ENCODE measurements at places on chromosomes 13 and 19.
A peak's percentile ranks its signal among the peaks of the same experiment; 100 is the strongest.

DNA sequence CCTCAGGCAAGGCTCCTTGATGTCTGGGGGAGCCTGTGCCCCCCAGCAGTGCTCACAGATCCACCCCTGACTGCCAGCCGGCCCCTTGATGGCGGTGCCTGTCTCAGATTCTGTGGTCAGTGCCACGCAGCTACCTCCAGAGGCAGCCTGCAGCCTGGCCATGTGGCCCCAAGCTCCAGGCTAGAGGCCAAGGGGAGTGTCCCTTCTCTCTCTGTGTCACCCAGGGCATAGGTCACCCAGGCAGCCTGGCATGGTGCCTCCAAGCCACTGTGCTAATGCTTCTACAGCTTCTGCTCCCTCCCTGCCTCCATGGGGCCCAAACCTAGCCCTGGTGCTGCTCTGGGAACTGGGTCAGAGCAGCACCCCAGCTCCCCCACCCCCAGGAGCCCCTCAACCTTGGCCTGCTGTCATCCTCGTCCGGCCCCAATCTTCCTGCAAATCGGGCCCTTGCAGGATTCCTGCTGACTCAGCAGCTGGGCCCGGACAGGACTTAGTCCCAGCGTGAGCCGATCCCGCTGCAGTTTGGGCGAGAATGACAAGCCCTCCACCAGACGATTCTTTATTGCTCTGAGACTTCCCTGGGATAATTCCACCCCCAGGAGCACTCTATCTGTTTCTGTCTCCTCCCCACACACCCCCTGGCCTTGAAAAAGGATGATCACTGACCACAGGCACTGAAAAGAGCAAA is 2.8 kb upstream of the ARL11 start:
- DNase-seq, result no peak

- no peak for DNase-seq
Measured at GRCh38 chr19:2290441-2291184, 8.6 kb upstream of the PEAK3 start.

- no peak for DNase-seq
Measured at GRCh38 chr19:459724-460511, 915 bp downstream of the SHC2 start.

DNA sequence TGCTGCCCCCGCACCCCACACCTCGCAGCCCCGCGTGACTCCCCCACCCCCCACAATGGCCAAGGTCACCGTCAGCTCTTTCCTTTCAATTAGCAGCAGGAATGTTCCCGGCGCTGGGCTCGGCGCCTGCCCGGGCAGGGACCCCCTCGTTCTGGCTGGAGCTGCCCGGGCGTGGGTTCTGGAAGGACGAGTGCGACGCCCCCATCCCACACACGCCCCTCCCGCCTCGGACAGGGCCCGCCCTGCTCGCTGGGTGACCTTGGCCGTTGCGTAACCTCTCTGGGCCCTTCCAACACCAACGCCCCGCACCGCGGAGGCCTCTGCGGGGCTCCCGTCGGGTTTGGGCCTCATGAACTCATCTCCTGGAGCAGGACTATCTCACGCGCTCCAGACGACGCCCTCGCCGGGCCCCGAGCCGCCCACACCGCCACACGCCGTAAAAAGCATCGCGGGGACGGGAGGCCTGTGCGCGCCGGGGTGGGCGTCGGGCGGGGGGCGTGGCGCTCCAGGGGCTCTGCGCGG is 10.3 kb downstream of the PALM start:
- DNase-seq, result no peak

- no peak for DNase-seq
Measured at GRCh38 chr13:80160110-80160509, 180.8 kb downstream of the SPRY2 start.

DNA sequence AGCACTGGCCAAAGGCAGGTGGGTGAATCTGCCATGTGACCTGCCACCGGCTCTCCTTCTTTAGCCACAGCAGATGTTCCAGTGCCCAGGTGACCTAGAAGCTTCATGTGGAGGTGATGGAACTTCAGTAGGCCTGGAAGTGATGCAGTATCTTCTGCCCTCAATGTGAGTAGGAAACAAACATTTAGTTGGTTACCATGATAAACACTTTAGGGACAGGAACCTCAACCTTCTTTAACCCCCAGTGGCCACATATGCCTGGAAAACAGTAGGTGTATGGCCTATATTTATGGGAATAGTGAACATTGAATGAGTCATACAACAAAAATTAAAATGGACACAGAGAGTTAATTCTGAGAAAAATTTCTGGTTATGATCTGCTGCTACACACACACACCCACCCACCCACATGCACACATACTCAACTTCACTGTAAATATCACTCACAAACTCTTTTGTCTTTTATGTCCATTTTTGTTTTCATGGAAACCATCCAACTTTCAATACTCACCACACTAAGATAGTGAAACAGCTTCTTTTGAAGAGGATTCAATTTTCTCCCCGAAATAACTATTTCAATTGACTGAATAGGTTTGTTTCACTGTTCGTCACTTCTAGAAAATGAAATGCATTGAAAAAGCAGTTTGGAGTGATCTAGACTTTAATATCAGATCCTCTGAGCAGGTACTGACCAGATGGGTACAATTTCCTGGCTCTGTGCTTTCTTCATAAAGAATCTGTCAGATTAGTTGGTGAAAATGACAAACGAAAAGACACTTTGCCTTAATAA is 97.3 kb downstream of the STARD13 start:
- DNase-seq, result no peak

- DNase-seq, result no peak
Measured at GRCh38 chr19:50362030-50362412, 3.4 kb downstream of the NAPSA start.

GRCh38 chr13:74743992-74744391 is 609.8 kb upstream of the KLF12 start:
- no peak for DNase-seq

- no peak for DNase-seq
Measured at GRCh38 chr19:12364391-12365235, 870 bp downstream of the ZNF442 start.

GRCh38 chr19:7701654-7702457 is at the start of gene FCER2:
FCER2 (minus strand) TSS chr19:7702131; CDS start chr19:7699760, 2,371 bp downstream.
- no peak for DNase-seq

- DNase-seq, result no peak
Measured at GRCh38 chr19:38277549-38277948, 13.2 kb downstream of the SPINT2 start.

DNA sequence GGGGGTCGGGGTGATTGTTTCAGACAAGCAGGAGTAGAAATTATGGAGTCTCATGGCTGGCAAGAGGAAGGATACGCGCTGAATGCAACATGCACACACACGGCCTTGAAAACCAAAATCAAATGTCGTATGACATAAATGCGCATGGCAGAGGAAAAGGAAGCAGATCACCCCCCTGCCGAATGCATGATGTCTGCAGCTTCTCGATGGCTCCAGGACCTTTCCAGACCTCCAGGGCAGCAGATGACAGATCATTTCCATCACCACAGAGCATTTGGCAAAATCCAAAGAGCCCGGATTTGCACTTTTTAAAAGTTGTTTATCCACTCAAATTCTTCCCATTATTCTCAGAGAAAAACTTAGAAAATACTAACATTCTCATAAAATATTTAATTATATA is 211.7 kb downstream of the NHLRC3 start:
- DNase-seq, result no peak

DNA sequence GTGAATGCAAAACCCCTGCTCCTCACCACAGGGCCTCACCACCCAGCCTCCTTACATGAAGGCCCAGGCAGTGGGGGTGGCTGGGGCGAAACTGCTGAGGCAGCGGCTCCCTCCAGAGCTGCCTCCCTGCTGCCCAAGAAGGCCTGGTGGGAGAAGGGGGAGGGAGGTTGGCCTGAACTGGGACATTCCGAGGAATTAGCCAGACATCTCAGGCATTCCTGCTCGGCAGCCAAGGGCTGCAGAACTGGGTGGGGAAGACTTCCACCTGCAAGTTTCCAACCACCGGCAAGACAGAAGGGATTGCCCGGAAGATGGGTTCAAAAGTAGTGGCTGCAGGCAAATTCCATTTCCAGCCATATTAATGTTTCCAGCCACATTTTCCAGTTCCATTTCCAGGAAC is 2.3 kb upstream of the PSPN start:
- DNase-seq, result no peak

DNA sequence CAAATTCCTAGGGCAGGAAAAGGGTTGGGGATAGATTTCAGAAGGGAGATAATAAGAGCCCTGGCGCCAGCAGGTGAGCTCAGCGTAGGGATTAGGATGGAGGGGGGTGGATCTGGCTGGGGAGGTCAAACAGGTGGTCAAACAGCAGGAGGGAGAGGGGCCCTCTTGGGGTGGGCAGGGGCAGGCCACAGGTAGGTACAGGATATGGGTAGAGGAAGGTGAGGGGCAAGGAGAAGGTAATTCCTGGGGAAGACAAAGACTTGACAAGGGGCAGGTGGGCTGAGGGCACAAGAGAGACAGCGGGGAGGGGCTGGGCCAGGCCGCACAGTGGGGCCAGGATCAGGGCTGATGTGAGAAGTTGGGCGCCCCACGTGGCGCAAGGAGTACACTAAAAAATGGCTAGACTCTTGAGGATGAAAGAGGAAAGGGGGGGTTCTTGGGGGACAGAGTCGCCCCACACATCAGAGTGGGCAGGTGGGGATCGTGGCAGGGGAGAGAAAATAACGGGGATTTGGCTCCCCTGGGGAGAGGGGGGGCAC is 713 bp downstream of the KRI1 start:
- DNase-seq, result no peak

DNA sequence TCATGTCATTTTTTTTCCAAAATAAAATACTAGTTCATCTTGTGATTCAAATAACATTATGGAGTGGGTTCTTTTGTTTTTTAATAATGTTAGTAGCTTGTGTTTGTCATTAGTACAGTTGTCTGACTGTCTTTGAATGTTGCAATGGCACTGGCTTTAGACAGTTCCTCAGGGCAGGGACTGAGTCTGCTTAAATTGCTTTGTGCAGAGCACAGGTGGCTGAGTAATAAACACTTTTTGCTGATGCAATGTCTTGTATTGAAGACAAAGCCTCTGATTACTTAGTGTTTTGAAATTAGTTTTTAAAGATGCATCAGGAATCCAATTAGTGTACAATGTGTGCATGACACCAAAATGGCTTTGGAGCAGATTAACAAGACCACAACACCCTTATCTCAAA is 88.7 kb upstream of the PCDH9 start:
- DNase-seq, result no peak

DNA sequence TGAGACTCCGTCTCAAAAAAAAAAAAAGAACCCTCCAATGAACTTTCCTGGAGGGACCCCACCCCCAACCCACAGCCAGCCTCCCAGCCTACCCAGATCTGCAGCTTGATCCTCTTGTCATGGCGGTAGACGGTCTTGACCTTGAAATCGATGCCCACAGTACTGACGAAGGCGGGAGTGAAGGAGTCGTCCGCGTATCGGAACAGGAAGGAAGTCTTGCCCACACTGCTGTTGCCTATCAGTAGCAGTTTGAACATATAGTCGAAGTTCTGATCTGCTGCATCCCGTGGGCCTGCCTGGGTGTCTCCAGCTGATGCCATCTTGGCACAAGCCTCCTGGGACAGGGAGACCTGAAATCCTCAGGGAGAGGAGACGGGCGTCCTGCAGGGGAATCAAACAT is 2.4 kb downstream of the RAB3D start:
- no peak for DNase-seq

DNA sequence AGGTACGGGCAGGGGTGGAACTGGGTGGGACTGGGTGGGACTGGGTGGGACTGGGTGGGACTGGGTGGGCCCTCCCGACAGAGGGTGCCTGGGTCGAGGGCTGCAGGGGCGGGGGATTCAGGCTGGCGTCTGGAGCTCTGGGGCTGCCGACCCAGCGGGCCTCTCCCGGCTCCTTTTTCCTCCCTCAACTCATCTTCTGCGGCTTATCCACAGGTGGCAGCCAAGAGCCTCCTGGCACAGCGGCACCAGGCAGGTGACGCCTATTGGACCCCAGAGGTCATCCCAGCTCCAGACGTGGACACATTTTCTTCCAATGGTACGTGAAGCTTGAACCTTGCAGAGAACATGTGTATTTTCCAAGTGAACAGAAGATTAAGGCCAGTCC is 533 bp downstream of the ZNF544 start:
- no peak for DNase-seq

- no peak for DNase-seq
Measured at GRCh38 chr13:39020853-39021462, 16.9 kb downstream of the PROSER1 start.

DNA sequence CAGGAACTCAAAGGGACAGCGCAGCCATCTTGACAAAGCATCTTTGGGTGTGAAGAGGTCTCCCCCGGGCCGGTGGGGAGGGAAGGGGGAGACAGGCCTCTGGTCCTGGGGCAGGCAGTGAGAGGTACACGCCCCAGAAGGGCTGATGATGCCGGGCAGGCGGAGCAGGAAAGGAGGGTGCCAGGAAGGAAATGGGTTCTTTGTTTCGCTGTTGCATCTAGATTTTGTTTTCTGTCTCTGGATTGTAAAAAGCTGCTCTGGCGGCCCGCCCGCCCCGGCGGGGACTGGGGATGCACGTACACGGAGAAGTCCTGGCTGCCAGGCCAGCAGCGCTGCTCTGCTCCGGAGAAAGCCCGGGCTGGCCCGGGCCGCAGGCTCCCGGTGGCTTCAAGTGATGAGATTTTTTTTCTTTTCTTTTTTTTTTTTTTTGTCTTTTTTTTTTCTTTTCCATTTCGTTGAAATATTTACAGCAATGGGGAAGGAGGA is 13.2 kb upstream of the ASF1B start:
- DNase-seq, result peak; percentile 11

GRCh38 chr19:17248011-17248776 is 2.5 kb upstream of the NR2F6 start:
- no peak for DNase-seq

DNA sequence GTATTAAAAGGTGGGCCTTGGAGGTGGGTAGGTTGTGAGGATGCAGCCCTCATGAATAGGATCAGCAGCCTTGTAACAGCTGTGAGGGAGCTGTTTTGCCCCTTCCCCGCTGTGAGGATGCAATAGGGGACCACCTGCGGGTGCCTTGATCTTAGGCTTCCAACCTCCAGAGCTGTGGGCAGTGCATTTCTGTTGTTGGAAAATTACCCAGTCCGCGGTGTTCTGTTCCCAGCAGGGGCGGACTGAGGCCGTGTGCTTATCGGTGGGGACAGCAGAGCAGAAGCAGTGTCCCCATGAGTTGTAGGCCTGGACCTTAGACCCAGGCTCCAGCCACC is 54.8 kb upstream of the TEX29 start:
- no peak for DNase-seq

DNA sequence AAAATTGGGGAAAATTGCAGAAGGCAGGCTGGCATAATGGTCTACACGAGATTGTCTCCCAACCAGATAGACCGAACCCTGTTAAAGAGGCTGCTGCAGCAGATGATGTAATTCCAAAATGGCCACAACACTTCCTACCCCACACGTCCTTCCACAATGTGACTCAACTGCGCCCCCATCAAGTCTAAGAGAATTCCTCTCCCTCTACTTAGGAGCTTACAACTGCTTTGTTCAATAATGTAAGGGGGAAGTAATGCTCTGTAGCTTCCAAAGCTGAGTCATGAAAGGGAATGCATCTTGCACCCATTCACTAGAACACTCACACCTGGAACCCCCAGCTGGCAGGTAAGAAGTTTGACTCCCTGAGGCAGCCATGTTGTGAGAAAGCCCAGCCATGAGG is 117.8 kb upstream of the IRS2 start:
- no peak for DNase-seq
